Calu3 (cell line): ENCODE measurements at places on chromosomes 2 and 18. TPM values are rescaled to one million over a fixed set of nuclear protein-coding genes. Genes with fewer than 3 reads are reported as not detected.

The RUFY4 gene
- total RNA-seq, result 0.21 and 2.6 TPM in 2 replicates

The GALM gene
- 9.1 and 11.3 TPM in 2 replicates for total RNA-seq

GRCh38 chr2:186099826-186100225 lies 361.2 kb downstream of the FSIP2 start:
- no peak for DNase-seq

DNA sequence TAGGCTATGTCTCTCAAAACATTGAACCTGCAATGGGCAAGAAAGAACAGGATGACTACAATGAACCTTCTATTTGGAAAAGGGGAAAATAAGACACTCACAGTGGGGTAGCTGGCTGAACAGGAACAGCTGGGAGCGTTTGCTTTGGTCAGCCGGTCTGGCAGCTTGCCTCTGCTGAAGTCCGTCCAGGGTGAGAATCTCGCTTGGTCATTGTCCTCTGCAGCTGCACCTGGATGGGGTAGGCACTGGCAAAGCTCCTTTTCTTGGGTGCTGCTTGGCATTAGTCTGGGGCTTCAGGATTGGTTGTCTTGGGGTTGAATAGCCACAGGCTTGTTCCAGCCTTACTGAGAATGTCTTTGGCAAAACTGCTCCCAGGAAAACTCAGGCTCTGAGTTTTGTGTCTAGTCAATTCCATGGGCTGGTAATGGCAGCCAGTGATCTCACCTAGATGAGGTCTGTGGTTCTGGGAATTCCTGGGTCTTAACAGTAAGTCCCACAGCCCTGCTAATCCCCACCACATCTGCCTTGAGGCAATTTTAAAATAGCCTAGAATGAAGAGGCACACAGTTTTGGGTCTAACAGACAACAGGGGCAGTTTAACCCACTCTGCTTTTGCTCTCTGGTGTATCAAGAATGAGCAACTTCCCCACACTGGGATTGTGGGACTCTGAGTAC lies 13.4 kb downstream of the NEDD4L start:
- DNase-seq, result no peak

GRCh38 chr2:192053921-192054320 lies 140.8 kb downstream of the TMEFF2 start:
- no peak for DNase-seq

GRCh38 chr2:179981085-179981484 lies 26.0 kb downstream of the CWC22 start:
- no peak for DNase-seq

- DNase-seq, result no peak
Measured at GRCh38 chr2:28413899-28414295, 21.2 kb downstream of the FOSL2 start.

DNA sequence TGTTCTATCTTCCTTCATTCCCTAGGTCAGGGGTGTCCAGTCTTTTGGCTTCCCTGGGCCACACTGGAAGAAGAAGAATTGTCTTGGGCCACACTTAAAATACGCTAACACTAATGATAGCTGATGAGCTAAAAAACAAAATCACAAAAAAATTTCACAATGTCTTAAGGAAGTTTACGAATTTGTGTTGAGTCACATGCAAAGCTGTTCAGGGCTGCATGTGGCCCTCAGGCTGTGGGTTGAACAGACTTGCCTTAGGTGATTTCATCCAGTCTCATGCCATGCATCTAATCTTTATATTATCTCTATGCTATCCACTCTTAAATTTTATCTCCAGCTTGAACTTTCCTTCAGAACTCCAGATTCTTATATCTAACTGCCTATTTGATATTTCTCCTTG lies 80.1 kb downstream of the CCDC85A start:
- no peak for DNase-seq

GRCh38 chr2:134985061-134985460 lies 62.2 kb downstream of the MAP3K19 start:
- DNase-seq, result no peak
